ENCODE measurements at places on chromosomes 13 and 19. TPM values are rescaled to one million over a fixed set of nuclear protein-coding genes. Genes with fewer than 3 reads are reported as not detected.

The DIRAS1 gene
- 1.2 TPM for total RNA-seq

The KLK14 gene
- not detected for total RNA-seq

The ZSCAN1 gene
- not detected for total RNA-seq

The TRPM4 gene
- 10.6 TPM for total RNA-seq

The C5AR1 gene
- not detected for total RNA-seq

The KLK8 gene
- not detected for total RNA-seq

The METTL21C gene
- not detected for total RNA-seq

The HTR2A gene
- total RNA-seq, result 7.5 TPM

The C19orf44 gene
- 2.0 TPM for total RNA-seq

The URAD gene
- not detected for total RNA-seq

The LHFPL6 gene
- total RNA-seq, result 46.1 TPM

Measured in smooth muscle cell of the coronary artery (primary cell).